Cortex of kidney (tissue), 1 donor: ENCODE measurements at places on chromosomes 11 and 22.

- DNase-seq = no peak
Observed at GRCh38 chr22:37203354-37204044, 8.8 kb downstream of the SSTR3 start.

GRCh38 chr22:19604711-19605268 lies 80.6 kb upstream of the CLDN5 start:
- DNase-seq = no peak

DNA sequence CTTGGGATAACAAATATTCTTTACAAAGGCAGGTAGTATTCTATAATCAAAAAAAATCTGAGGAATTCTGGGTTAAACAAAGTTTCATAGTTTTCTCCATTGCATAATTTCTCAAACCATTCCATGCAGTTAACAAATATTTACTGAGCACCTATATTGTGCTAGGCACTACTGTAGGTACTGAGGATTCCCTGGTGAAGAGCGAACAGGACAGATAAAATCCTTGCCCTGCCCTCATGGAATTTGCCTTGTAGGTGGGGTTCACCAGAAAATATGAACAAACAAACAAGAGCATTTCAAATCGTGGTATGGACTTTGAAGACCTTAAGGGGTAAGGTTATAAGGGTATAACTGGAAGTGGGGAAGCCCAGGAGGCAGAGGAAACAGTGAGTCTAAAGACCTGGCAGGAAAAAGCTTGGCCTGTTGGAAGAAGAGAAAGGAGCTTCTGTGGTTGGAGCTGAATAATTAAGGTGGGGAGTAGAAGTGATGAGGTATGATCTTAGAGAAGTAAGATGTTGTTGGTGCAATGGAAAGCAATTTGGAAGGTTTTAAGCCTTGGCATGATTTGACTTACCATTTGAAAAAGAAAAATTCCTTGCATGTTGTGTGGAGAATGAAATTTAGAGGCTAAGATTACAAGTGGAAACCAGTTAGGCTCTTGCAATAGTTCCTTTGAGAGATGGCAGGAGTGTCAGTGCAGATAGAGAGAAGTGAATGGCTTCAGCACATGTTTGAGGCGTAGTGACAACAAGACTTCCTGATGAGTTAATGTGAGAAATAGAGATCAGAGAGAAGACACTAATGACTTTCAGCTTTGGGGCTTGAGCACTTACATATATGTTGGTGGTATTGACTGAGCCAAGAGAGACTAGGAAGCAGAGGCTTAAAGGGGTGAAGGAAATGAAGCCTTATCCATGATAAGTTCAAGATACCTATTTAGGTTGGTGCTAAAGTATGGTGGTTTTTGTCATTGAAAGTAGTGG lies 55.7 kb upstream of the PICALM start:
- DNase-seq = no peak

DNA sequence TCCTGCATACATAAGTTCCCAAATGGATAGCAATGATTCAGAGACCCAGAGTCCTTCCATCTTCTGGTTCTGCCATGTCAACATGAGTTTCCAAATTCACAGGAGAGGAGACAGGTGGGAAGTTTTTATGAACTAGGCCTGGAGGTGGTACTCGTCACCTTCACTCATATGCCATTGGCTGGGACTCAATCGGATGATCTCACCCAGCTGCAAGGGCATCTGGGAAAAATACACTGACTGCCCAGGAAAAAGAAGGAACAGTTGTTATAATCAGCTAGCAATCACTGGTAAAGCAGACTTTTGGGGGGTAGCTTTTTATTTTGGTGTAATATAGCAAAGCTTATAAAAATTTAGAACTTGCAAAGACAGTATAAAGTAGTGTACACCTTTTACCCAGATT lies 83.9 kb downstream of the OTOG start:
- no peak for DNase-seq

DNA sequence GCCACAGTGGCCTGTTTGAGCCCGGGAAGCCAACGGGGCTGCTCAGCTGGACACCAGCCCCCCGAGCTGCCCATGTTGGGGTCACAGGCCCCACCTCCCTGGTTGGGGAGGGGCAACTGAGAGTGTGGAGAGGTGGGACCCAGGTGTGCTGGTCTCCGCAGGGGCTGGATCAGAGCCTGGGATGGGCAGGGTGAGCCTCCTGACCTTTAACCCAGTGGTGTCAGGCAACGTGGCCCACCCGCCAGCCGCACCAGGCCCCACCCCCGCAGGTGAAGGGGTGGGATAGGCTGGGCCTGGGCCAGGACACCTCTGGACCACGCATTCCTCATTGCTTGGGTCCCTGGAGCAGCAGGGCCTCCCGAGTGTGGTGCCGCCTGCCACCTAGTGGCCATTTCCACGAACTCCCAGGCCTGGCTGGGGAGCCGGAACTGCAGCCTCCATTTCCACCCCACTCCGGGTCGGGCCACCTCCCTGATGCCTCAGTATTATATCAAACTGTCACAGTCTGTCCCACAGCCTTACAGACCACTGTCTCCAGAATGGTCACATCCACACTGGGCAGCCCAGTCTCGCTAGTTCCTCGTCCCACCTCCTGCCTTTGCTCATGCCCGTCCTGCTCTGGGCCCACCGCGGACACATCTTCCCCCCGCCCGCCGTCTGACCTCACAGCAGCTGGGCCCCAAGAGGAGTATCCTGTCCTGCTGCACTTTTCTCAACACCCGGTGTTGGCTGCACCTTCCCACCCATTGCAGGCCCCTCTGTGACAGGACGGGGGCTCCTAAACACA lies 13.3 kb upstream of the PPP6R3 start:
- DNase-seq = no peak

- no peak for DNase-seq
Observed at GRCh38 chr11:120899720-120900119, 124.2 kb upstream of the TBCEL start.

DNA sequence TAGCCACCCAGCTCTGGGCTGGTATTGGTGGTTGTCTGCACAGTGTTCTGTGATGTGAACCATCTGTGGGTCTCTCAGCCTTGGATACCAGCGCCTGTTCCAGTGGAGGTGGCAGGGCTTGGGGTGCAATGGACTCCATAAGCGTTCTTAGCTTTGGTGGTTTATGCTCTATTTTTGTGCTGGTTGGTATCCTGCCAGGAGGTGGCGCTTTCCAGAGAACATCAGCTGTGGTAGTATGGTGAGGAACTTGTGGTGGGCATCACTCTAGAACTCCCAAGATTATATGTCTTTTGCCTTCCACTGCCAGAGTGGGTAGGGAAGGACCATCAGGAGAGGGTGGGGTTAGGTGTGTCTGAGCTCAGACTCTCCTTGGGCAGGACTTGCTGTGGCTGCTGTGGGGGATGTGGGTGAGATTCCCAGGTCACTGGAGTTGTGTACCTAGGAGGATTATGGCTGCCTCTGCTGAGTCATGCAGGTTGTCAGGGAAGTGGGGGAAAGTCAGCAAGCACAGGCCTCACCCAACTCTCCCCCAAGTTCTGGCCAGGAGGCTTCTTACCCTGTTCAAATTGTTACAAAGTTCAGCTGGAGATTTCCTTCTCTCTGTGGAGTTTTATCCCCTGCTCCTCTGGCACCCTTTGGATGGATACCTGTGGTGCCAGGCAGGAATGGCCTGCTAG lies 47.2 kb downstream of the MRGPRX2 start:
- no peak for DNase-seq

- no peak for DNase-seq
Observed at GRCh38 chr11:78205691-78206090, 17.0 kb downstream of the USP35 start.

- no peak for DNase-seq
Observed at GRCh38 chr22:29997107-29997506, 83.2 kb upstream of the HORMAD2 start.

- no peak for DNase-seq
Observed at GRCh38 chr11:68835328-68835727, 6.4 kb downstream of the CPT1A start.

DNA sequence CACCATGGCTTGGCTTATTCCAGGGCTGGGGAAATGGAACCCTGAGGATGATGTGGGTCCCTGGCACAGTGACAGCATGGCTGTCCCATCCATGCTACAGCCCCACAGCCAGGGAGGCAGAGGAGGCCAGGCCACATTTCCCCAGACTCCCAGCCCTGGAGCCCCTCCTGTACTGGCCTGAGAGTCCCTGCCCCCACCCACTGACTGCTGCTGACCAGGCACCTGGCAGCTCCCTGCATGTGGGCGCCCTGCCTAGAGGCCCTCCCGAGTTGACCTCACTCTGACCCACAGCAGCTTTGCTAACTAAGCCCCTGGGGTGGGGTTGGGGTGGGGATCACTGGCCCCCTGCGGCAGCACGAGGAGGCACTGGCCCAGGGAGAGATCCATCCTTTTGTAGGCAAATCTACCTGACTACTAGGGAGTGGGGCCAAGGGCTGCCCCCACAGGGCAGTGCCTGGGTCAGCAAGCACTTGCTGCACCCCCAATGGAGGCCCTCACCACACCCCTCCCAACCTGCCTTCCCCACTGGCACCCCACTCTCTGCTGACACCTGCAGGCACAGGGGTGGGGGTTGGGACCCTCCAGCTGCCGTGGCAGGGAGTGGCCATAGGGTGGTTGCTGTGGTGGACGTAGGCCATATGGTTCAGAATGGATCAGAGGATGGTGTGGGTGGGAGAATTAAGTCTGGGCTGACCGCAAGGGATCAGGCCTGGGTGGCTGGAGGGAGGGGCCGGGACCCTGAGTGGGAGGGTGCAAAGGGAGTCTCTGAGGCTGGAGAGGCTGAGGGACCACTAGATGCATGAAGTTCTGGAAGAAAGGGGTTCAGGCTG lies 17.4 kb downstream of the ARVCF start:
- DNase-seq = no peak

DNA sequence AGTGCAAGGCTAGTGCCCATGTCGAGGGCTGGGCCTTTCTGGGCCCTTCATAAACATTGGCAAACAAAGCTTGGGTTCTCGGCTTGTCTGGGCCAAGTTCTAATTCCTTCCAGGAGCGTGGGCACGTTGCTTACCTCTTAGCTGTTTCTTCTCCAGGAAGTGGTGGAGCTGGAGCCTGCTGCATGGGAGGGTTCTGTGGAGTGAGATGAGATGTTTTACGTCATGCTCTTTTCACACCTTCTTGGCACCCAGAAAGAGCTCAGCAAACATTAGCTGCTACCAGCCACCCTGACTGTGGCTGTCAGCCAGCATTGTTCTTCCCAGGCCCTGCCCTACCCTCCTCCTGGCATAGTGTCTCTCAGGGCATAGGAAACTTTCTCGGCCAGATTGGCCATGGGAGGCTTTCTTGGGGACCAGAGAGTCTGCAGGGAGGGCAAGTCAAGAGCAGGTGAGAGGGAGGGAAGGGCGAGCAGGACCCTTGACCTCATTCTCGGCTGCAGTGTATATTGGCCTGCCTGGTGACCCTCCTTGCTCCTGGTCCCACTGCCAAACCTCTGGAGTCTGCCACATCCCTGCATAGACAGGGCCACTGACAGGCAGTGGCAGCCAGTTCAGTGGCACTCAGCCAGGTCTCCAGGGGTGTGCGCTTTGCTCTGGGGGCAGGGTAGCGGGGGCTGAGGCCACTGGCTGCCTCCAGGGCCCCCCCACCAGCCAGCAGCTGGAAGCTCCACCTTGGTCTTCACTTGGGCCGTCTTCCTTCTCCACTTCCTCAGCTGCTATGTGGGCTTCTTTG lies 98.8 kb downstream of the BCR start:
- no peak for DNase-seq

GRCh38 chr22:50600538-50600937 lies at the start of gene MAPK8IP2:
TSS of gene MAPK8IP2 (plus strand) at chr22:50600793. CDS start at chr22:50600819, 26 bp downstream.
- no peak for DNase-seq

DNA sequence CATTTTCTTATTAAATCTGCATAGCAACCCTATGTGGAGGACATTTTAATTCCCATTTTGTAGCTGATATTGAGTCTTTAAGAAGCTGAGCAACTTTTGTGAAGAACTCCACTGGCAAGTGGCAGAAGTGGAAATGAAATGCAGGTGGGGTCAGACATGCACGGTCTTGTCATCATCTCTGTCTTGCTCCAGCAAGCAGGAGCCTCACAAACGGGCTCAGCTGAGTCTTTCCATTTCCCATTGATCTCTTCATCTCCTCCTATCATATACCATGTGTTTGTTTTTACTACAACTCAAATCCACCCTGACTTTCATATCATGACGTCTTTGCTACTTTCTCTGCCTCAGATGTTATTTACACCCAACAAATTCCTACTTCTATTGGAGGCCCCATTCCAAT lies 97.9 kb upstream of the TENM4 start:
- no peak for DNase-seq

GRCh38 chr11:117226388-117227385 lies 5.2 kb downstream of the PCSK7 start:
- no peak for DNase-seq

- DNase-seq = no peak
Observed at GRCh38 chr11:111461460-111462235, 50.5 kb downstream of the BTG4 start.

DNA sequence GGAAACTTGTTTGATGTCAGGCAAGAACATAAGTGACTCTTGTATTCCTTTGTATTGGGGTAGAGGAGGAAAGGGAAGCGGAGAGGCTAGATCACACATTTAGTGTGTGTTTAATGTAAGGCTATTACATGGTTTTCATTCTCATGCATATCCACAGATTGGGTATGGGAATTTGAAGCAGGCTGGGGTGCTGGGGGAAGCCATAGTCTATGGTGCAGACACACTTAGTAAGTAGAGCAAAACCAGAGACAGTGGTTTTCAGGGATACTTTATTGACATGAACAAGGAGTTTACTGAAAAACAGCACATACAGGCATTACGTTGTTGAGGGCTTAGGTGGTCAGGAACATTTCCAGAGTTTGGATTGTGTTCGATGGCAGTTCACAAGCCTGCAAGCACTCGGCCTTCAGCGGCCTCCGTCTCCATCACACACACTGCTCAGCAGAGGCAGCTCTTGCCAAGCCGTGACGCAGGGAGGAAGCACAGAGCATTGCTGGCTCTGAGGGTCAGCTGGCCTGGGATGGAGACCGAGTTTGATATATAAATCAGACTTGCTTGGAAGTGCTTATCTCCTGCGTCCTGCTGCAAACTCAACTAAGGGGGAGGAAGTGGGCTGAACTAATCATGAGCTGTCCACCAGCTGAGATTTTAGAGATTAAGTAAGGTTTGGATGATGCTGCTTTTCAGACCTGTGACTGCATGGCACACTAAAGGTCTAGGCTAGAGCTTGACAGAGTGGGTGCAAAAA lies 25.3 kb downstream of the SCN3B start:
- DNase-seq = no peak

- DNase-seq = no peak
Observed at GRCh38 chr11:19366992-19367709, 126.4 kb upstream of the E2F8 start.
